ENCODE measurements at places on chromosomes 4 and X.

DNA sequence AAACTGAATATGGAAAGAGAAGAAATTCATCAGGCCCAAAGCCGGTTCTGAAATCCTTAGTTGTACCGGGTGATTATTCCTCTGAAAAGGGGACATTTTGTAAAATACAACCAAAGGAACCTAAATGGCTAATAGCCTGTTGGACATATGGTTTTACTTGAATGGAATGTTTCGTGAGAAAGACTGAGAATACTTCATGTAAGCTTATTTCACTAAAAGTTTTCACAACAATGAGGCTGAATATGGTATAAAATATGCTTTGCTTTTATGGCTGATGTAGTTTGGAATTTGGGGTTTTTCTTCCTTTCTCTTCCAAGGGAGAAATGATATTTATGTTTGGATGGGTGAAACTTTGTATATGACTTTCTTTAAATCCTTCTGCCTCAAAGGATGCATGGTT, 2.7 kb downstream of the GRIA3 start:
- DNase-seq, result no peak

DNA sequence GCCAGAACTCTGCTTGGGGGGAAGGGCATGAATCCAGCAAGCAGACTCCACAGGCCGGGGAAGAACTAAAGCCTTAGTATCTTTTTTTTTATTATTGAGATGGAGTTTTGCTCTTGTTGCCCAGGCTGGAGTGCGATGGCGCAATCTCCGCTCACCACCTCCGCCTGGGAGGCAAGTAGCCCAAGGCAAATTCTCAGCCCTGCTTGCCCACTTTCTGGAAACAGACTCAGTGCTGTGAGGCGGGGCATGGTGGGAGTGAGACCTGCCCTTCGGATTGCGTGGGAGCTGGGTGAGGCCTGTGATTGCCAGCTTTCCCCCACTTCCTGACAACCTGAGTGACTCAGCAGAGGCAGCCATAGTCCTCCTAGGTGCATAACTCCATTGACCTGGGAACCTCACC, 348.8 kb downstream of the GASK1B start:
- no peak for DNase-seq

- no peak for DNase-seq
These were observed 14.3 kb downstream of the TENM3 start for GRCh38 chr4:182257503-182257902.

- no peak for DNase-seq
These were observed 80.1 kb downstream of the SLC30A9 start for GRCh38 chr4:42070463-42070862.

- no peak for DNase-seq
These were observed 2.6 kb upstream of the SEPTIN6 start for GRCh38 chrX:119695535-119696050.

DNA sequence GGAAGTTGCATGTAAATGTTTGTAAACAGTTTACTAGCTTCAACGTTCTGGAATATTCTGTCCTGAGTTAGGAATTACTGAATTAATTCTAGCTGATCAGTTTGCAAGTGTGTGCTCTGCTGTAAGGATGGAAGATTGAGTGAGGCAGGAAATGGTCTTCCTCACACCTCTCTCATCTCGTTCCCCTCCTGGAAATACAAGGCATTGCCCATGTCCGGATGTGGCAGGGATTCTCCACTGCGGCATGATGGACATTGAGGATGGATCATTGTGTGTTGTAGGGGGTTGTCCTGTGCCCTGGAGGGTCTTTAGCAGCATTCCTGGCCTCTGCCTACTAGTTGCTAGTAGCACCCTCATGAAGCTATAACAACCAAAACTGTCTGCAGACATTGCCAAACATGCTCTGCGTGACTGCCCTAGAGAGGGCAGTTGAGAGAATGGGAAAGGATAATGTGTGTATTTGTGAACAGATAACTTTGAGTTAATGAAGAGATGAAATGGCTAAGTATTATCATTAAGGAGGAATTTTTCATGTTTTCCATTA, 12.6 kb downstream of the CA5B start:
- DNase-seq, result no peak

DNA sequence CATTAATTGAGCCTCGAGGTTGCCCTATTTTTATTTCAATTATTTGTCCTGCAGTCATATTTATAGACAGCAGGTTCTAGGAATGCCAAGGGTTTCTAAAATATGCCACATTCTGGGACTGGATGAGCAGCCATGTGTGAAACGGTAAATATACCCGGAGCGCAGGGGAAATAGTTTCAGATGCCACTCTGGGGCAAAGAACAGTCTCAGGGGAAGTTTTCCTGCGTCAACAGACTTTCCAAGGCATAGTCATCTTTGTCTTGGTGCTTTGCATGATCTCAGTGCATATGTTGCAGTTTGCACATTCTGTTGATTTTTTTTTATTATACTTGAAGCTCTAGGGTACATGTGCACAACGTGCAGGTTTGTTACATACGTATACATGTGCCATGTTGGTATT, 71.0 kb downstream of the GPAT3 start:
- DNase-seq, result no peak

- no peak for DNase-seq
These were observed 31.6 kb downstream of the KANTR start for GRCh38 chrX:53125506-53125905.

GRCh38 chr4:2241003-2241402, 918 bp downstream of the HAUS3 start:
- no peak for DNase-seq

- DNase-seq, result no peak
These were observed 250.7 kb upstream of the ZFP42 start for GRCh38 chr4:187744911-187745310.

DNA sequence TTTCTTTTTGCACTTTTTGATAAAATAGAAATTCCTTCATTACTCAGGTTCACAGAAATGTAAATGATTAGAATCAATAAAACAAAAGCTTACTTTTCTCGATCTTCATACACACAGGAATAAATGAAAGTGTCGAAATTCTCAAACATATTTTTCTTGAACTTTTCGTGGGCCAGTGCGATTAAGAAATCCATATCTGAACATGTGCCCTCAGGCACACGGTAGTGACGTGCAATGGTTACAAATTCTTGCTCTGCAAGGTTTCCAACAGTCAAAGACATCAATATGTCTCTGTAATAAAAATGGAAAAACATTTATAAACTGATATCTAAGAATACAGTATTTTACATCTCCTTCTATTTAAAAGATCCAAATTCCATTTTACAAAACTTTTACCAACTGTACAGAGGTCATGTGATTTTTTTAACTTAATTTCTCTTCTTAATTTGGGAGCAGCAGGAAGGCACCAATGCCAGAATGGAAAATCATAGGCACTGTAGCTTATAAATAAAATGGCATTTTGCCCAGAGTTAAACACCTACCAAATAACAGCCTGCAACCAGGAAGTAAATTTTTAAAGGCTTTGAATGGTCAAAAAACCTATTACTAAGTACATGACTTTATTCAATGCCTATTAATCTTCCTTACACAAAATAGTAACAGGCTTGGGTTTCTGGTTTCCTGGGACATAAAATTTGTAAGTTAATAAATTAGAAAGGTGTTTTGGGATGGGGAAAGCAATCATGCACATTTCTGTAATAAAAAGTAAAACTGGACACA, 165.0 kb downstream of the EFHC2 start:
- no peak for DNase-seq

DNA sequence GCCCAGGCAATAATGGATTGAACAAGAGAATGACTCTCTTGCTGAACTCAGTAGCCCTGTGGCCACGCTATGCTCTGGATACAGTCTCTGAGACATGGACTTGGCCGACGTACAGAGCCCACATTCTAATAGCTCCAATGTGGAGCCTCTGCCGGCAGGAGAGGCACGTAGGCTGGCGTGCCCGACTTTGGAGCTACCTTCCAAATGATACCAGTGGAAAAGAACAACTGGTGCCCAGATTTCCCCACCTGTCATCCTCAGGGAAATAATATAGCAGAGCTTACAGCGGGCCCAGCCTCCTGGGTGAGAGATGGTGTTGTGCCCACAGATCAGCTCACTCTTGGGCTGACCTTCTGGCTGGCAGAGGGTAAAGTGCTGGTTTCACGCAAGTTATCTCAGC, 10.6 kb downstream of the NDP start:
- no peak for DNase-seq

- DNase-seq, result no peak
These were observed 249.1 kb downstream of the SPIN4 start for GRCh38 chrX:63101879-63102620.

DNA sequence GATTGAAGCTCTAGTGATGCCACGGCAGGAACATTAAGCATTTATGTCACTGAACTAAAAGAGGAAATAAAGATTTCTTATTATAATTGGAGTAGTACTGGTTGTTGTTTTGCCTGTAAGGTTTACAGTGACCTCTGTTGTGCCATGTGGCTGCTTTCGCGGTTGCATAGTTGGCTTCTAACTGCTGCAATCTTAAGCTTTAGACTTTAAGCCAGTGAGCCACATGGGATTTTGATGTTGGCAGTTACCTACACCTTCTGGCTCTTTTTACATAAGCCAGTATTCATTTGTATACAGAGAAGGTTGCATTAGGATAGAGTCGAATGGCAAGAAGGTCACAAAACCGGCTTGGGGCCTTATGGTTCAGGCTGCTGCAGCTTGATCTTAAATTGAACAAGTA, 1311.6 kb downstream of the RAPGEF2 start:
- no peak for DNase-seq

DNA sequence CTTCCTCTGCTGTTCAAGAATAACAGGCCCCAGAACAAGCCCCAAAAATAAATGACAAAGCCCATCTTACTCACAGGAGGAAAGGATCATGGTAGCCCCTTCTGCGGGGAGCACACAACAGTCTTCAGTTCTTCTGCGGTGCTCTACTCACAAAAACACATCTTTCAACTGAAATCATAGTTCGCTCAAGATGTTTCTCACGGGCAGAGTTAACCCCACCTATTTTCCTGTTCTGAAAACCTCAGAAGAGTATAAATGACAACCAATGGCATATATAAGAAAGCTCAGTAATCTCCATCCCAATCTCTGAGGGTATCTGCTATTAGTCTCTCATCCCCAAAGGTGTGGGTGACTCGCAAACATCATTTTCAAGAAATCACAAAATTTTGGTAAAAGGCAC, at the start of gene TXK:
Gene TXK, minus strand, starts transcription at position 170 of the 400 bp plus-strand sequence. Its CDS starts 80 bp downstream, at position 90.
- no peak for DNase-seq

DNA sequence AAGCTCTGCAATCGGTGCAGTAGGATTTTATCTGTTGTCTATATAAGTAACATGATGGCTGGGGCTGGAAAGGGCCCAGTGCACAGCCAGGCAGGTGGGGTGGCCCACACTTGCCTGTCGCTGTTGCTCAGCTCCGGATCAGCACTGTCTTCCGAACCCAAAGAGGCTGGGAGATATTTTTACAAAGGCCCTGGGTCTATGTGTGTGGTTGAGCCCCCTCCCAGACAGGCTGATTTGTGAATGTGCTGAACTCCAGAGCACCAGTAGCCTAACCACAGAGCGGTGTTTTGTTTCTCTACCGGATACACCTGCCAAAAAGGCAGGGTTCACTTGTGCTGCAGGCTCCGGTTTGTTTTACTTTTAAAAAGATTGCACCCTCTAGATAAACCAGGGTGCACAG, 33.5 kb upstream of the CHRNA9 start:
- no peak for DNase-seq

DNA sequence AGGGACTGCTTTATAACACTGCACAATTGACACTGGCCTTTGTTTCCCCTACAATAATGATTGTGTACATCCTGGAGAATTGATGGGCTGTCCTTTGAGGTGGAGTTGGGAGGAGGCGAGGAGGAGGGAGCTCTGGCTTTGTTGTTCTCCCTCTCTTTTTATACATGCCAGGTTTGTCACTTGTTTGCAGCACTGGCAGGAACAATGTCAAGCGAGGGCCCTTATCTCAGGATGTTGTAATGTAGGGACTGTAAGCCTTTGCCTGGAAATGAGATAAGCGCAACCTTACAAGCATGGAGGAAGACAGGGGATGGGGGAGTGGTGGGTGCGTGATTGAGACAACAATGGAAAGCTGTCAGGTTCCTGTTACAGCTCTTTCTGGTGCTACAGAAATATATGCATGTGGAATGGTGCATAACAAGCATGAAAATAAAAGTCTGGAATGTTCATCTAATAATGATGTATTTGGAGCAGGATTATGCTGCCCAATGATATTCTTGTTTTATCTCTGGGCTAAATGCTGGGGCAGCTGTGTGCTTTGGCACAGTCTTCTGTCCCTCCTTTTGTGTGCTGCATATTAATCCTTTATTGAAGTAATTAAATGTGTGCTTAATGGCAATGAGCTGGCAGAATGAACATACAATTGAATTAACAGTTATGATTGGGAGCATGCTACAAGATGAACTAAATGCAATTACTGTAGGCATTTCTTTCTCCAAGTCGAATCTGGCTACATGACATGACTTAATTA, 294.4 kb downstream of the GPAT3 start:
- DNase-seq, result no peak

GRCh38 chr4:157217708-157218107, 2.8 kb upstream of the GRIA2 start:
- no peak for DNase-seq

DNA sequence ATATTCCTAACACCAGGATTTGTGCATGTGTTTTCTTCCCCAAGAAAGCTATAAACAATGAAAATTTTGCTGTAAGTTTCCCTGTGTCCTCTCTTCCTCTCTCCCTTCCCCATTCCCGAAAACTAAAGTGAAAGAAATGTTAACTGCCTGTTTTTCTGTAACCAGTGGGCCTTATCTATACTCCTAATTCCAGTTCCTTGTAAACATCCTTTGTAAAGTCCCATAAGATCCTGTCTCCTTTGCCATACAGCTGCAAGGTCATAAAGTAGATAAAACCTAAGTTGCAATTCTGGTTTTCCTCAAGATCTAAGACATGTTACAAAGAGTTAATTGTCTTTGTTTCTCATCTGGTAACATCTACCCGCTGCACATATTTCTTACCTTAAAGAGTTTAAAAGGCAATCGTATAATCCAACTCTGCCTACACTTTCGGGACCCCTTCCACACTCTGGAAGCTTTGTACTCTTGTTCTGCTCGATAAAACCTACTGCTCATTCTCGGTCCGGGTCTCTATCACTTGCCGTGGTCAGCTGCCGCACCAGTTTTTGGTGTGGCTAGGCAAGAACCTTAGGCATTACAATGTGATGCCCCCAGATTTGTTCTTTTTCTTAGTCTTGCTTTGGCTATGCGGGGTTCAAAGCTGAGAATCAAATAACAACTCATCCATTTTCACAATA, 20.5 kb downstream of the UGT2B7 start:
- no peak for DNase-seq

- DNase-seq, result no peak
These were observed 57.0 kb upstream of the PGM2 start for GRCh38 chr4:37769391-37769989.
